ENCODE measurements at places on chromosomes 13 and 19. TPM values are rescaled to one million over a fixed set of nuclear protein-coding genes. Genes with fewer than 3 reads are reported as not detected.

Gene CD79A
- total RNA-seq: 6.4 TPM

Gene CGB1
- not detected for total RNA-seq

Gene CABP5
- not detected for total RNA-seq

Gene KLK10
- not detected for total RNA-seq

Gene PSG1
- total RNA-seq: not detected

Gene PGLYRP1
- not detected for total RNA-seq

All from activated CD8-positive, alpha-beta memory T cell treated with anti-CD3 and anti-CD28 coated beads for 36 hours (primary cell).